ENCODE measurements at places on chromosomes 3 and 15.

- DNase-seq: no peak
Measured at GRCh38 chr3:46383211-46383950, 12.6 kb downstream of the CCR5 start.

GRCh38 chr3:188166441-188166840 lies 12.5 kb downstream of the LPP start:
- no peak for DNase-seq

DNA sequence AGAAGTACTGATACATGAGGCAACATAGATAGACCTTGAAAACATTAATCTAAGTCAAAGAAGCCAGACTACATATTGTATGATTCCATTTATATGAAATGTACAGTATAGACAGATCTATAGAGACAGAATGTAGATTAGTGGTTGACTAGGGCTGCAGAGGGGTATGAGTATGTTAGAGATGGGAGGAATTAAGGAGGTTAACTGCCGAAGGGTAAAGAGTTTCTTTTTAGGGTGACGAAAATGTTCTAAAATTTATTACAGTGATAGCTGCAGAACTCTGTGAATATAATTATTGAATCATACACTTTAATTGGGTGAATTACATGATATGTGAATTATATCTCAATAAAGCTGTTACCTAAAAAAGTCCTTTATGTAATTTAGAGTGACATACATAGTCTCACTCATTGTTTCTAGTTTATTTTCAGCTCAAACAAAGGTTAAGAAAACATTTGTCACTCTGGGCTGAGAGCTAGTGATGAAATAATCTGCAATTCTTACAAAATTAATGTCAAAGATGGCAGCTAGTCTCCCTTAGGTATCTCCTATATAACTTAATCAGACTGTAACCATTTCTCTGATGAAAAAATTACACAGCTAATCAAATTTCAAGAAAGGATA lies 61.4 kb downstream of the DENND4A start:
- DNase-seq: no peak

DNA sequence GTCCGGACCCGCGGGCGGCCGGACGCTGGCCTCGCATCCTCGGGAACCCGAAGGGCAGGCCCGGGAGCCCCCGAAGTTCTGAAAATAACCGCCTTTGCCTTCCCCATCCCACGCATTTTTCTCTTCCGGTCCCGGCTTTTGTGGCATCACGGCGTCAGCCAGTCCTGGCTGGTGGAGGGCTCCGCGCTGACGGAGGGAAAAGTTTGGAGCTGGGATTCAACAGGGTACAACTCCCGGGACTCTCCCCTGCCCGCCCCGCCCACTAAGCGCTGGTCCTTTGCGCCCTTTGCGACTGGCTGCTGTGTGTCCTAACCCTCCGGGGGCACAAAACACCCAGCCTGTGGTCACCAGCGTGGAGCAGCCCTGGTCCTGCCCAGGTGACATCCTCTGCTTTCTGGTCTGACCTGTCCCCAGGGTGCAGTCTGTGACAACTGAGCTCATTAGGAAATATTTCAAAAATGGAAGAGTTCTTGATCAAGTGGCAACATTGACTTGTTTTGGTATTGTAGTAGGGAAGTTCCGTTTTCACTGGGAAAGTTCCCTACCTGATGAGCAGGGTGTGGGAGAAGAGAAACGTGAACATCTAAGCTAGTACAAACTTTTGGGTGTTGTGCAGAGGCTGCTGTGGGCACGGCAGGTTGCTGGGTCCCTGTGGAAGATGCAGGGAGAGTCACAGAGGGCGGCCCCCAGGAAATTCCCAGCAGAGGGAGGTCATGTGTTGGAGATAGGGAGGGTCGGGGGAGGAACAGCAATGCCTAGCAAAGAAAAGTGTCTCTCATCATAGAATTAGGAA lies 775 bp downstream of the ARNT2 start:
- DNase-seq: peak; percentile 52

DNA sequence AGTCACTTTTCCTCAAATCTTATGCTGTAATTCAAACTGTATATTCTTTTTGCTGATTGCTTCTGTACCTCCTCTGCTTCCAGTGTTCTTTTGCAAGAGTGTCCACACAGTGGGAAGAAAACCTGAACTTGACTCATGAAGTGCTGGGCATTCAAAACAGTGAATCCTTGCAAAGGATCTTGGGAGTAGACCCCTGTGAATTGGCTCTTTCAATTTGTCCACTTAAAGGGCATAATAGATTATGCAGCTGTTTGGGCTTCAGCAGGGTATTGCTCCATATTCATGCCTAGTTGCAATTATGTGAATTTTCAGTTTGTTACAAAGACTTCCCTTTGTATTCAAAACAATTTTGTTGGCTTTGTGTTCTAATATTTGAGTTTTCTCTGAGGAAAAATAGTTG lies 11.4 kb downstream of the ZFAND6 start:
- peak; percentile 37 for DNase-seq

DNA sequence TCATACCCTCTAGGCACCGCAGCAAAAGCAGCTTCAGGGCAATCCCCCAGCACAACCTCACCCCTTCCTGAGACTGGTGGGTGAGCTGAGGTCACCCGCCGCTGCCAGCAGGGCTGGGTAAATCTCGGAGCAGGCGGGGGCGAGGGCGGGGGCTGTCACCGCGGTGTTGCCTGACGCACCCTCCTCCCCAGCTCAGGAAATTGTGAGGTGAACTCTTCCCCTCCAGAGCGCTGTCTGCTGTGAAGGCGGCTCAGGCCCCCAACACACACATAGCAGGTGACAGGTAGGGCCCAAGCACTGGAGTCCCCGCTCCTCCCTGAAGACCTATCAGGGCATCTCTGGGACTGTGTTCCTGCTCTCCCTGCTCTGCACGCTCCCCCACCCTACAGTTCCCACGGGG lies 30.2 kb upstream of the FURIN start:
- DNase-seq: no peak

- no peak for DNase-seq
Measured at GRCh38 chr15:72758182-72758581, 25.4 kb downstream of the ADPGK start.

DNA sequence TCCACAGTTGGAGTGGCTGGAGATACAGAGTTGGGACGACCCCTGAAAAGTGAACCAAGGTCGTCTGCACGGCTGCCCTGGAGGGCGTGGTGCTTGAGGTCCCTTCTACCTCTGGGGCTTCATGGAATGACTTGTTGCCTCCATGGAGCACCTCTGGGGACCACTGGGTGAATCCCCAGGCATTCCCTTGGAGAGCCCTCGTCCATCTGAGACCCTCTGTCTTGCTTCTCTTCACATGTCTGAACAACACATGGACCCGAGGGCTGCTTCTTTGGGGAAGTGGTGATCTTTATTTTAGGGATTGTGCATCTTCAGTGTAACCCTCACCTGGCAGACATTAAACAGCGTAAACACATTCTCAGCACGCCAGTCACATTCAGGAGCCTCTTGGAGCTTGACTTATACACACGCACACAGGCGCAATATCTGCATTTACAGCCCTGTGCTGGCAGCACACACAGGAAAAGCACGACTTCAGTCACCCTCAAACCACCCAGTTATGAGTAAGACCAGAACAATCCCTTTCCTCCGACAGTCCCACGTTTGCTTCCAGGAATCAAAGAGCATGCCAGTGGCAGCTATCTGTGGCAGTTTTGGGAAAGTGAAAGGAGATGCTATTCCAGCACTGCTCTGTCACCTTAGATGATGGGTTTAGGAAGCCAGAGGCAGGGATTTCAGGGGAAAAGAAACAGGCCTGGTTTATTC lies 12.6 kb downstream of the FAM107A start:
- no peak for DNase-seq
